Posterior vena cava (tissue), 2 donors: ENCODE measurements at places on chromosomes 5 and 9. TPM values are rescaled to one million over a fixed set of nuclear protein-coding genes. Genes with fewer than 3 reads are reported as not detected.

The ACSL6 gene
- 0.62 TPM for total RNA-seq

The SNCAIP gene
- 4.1 TPM for total RNA-seq

The GRM6 gene
- total RNA-seq: not detected

The CNTFR gene
- 15.5 TPM for total RNA-seq

The CD180 gene
- total RNA-seq: 1.4 TPM

The CCDC187 gene
- not detected for total RNA-seq

The BARHL1 gene
- total RNA-seq: not detected

The IFNB1 gene
- total RNA-seq: not detected

The ZFP37 gene
- total RNA-seq: 4.4 TPM

The LCP2 gene
- total RNA-seq: 25.0 TPM

The HSD17B3 gene
- total RNA-seq: 0.86 TPM

The DOCK2 gene
- 26.0 TPM for total RNA-seq

The WNK2 gene
- 39.5 TPM for total RNA-seq

The HOMER1 gene
- 7.8 TPM for total RNA-seq

The IRX2 gene
- 0.38 TPM for total RNA-seq
